Non-pigmented ciliary epithelial cell (primary cell): ENCODE measurements at places on chromosomes 1 and 21.

GRCh38 chr1:82848043-82848442, 1047.3 kb downstream of the ADGRL2 start:
- DNase-seq: no peak

DNA sequence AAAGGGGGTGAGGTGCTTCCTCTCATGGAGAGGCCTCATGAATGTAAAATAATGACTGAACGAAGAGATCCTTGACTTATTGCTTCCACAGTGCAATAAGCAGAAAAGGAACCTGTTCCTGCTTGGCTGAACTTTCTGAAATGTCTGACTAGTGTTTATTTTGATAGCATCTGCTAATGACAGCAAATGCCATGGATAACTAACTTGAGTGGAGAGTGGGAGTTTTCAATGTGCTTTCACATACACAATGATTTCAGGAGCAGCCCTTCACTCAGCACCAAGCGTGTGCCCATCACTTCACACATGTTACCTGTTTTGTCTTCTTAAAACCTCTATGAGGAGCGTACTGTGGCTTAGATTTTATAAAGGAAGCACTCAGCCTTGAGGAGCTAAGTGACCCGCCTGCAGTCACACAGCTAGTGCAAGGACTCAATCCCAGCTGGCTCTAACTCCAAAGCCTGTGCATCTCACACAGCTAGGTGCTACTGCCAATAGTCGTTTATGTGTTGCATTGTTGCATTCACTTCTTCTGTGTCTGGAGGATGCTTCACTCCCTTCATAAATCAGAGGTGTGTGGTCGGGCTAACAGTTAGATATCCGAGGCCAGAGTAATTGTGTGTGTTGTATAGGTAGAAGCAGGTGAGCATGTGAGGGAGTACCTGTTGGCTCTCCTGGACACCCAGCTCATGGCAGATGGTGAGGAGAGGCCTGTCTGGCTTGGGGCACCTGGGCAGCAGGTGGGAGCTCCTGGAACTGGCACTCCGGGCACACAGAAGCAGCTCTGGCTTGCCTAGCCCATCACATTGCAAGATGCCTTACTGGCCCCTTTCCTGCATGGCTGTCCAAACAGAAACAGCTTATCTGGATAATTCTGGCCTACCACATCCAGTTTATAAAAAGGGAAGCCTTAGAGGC, 12.8 kb downstream of the CASQ2 start:
- no peak for DNase-seq

DNA sequence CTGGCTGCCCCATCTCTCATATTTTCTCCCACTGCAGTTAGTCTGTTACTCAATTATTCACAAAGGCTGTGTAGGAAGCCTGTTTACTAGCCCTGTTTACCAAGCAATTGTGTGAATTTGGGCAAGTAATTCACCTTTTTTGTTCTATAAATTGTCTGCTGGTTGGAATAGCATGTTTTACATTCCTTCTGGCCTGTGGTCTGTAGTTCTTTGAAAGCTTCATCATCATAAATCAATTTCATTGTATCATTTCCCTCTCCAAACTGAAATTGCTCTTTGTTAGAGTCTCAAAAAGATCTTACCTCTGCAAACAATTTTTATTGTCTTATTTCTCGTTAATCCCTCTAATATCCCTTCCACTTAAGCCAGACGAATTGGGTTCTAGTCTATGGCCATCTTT, 1059.5 kb upstream of the ADGRL4 start:
- no peak for DNase-seq

GRCh38 chr1:161388639-161389038, 21.0 kb upstream of the CFAP126 start:
- DNase-seq: no peak

DNA sequence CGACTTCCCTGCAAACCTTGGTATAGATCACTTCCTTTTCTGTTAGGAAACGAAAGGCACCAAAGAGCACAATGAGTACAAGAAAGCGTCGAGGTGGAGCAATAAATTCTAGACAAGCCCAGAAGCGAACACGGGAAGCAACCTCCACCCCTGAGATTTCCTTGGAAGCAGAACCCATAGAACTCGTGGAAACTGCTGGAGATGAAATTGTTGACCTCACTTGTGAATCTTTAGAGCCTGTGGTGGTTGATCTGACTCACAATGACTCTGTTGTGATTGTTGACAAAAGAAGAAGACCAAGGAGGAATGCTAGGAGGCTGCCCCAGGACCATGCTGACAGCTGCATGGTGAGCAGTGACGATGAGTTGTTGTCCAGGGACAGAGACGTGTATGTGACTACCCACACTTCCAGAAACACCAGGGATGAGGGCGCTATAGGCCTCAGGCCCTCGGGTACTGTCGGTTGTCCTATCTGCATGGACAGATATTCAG, 18.5 kb downstream of the FAM89A start:
- no peak for DNase-seq

- DNase-seq: peak; percentile 37
Observed at GRCh38 chr1:112935461-112936111, 20.4 kb downstream of the SLC16A1 start.

- no peak for DNase-seq
Observed at GRCh38 chr1:182120411-182121258, 59.1 kb upstream of the ZNF648 start.

DNA sequence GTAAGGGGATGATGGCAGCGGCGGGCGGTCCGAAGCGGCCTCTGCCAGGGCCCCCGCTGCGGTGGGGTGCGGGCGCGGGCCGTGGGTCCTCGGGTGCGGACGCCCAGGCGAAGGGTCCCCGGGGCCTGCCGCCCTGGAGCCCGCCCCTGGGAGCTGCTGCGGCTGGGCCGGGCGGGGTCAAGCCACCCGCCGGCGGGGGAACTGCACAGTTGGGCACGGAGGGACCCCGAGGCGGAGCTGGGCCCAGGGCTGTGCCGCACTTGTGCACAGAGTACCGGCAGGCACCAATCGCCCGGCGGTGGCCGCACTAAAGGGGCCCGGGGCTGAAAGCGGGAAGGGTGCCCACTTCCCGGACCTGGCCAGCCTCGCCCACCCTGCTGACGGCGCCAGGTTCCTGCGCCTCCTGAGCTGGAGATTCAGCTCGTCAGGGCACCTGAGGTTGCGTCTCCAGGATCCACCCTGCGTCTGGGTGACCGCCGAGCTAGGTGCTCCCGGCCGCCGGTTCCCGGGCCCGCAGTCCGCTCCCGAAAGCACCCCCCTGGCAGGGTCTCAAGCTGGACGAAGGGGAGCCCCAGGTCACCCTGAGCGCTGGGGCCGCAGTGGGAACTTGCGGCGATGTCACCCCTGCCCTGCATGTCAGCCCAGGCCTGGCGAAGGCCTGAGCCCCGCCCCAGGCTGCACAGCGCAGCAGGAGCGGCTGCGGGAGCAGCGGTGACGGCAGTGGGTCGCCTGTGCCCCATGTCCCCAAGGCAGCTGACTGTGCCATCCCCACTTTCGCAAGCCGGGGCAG, 56.7 kb upstream of the ETV3 start:
- no peak for DNase-seq

GRCh38 chr1:205577874-205578658, 53.7 kb downstream of the ELK4 start:
- no peak for DNase-seq

- DNase-seq: no peak
Observed at GRCh38 chr1:67908250-67908936, 75.1 kb upstream of the GNG12 start.

GRCh38 chr1:229874136-229874535, 192.9 kb upstream of the GALNT2 start:
- no peak for DNase-seq

GRCh38 chr1:246427611-246428010, 79.5 kb downstream of the SMYD3 start:
- no peak for DNase-seq

DNA sequence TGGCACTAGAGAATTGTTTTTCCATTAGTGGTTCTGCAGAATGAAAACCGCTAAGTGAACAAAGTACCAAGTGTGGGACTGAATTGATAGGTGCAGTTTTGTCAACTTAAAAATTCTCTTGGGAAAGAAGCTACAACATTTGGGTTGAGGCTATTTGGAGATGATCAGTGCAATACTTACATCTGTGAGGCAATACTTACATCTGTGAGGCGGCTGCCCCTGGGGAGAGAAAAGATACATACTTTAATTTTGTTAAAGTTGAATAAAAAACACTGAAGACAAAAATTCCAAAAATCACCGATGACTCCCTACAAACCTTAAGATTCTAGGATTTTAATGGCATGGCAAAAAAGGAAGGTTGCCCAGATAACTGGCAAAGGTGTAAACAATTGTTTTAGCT, 1.7 kb downstream of the CFAP410 start:
- DNase-seq: no peak

DNA sequence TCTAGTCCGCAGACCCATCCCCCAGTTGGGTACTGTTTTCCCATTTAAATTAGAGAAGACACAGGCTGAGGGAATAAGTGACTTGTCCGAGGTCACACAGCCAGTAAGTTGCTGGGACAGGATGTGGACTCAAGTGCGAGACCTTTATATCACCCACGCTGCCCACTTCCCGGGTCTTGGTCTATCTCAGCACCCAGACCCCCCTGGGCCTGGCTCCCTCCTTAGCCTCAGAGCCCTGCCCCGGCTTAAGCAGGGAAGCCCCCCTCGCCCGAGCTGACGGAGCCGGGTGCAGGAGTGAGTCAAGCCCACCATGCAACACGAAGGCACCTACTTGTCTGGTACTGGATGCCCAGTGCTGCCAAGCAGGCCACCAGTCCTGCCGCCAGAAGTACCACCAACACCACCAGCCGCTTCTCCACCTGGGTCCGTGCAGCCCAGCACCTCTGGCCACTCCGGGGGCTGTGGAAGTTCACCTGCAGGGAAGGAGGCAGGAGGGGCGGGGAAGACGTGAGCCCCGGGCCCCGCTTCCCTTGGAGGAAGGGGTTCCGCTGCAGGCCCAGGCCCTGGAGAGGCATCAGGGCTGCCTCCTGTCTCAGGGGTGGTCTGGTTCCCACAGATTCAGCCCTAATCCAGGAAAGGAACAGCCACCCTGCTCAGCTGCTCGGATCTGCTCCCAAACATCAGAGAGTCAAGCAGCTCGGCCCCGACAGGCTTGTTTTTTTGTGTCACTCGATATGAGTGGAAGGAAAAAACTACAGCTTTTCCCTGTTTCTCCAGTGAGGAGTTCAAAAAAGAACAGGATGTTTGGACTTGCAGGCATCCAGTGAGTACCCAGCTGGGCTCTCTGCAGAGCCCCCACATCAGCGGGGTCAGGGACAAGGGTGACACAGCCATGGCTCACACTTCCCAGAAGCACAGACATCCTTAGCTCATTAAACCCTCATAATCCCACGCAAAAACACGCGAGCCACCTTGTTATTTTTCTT, 11.1 kb downstream of the ECE1 start:
- no peak for DNase-seq

DNA sequence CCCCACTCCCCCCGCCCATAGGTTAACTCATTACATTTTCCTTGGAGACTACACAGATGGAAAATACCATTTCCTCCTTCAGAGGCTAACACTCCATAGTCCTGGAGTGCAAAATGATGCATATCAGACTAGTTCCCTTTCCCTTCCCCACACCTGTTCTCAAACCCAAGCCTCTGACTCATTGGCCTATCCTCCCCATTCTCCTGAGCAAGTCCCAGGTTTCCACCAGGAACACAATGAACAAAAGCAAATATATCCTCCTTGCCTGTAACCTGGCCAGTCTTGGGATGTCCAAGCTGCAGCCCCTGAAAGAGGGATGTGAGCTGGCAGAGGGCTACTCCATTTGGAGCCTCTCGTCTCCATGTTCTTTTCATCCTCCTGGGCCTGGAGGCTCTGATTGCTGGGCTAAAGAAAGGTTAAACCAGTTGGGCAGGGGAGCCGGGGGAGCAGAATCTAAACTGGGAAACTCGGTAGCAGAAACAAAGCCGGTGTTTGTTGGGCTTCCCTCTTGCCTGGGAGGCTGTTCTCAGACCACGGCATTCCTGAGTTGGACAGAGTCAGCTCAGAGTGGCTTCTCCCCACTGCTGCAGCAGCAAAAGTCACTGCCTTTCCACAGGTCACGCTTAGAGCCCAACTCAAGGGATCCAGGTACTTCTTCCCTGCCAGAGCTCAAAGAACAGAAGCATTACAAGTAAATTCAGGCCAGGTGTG, 13.9 kb downstream of the SSR2 start:
- DNase-seq: no peak

- no peak for DNase-seq
Observed at GRCh38 chr1:152227310-152227928, 3.4 kb upstream of the HRNR start.

DNA sequence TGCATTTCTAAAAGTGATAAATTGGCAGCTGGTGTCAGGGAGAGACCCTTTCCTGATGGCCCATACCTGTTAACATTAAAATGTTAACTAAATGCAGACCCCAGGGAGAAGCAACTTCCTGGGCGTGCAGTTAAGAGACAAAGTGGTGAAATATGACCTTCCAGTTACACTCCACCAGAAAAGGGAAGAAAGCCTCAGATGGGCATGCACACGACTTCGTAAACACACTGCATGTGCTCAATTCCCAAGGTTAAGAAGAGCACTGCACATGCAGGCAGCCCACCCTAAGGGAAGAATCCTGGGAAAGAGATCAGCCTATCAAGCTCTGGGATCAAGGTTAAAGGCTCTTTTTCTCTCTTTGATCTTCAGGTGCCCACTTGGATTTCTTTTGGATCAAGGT, 9.7 kb upstream of the GBP6 start:
- DNase-seq: no peak

DNA sequence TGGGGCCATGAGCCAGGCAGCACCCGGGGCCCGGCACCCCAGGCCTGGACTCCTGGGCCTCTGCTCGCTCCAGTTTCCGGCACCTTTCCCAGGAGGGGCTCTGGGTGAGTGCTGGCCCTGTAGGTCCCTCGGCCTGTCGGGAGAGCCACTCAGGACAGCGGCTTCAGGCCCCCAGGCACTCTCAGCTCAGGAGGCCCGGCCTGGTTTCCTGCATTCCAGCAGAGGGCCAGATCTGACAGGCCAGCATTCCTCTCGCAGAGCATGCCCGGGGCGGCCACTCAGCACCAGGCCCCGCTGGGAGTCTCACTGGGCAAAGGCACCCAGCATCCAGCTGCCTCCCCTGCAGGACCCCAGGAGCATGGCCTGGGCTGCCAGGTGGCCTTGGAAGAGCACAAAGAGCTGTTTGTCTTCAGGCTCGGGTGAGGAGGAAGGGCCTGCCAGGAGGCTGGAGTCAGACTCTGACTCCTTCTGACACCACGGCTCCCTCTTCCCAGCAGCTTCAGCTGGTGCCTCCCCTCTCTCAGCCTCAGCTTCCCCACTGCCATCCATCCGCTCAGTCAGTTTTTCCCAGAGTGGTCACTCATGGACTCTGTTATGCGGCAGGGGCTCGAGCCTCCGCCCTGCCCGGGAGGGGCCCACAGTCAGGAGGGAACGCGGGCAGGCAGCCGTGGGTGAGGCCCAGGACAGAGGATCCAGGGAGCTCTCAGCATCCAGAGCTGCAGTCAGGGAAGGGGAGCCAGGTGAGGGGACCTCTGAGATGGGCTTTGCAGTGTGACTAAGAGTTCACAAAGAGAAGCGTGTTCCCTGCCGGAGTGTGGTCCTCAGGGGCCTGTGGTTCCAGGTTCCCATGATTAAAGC, 51.7 kb downstream of the WNT9A start:
- no peak for DNase-seq

- no peak for DNase-seq
Observed at GRCh38 chr1:2989976-2990375, 31.3 kb upstream of the ACTRT2 start.
